ENCODE measurements at places on chromosomes 6 and 20.

DNA sequence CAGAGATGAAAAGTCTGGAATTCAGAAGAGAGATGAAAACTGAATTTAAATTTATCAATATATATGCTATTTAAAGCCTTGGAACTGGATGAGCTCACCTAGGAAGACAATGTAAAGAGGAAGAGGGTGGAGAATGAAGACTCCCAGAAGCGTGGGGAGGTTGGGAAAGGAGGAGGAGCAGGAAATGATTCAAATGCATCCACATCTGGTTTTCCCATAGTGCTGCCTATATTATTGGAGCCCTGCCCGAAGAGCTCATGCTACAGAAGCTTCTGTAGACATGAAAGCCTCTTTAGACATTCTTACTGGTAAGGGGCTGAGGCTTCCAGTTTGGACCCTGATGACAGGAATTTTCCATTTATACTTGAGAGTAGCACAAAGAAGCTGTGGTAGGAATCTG lies 19.2 kb downstream of the PDE7B start:
- DNase-seq = no peak

DNA sequence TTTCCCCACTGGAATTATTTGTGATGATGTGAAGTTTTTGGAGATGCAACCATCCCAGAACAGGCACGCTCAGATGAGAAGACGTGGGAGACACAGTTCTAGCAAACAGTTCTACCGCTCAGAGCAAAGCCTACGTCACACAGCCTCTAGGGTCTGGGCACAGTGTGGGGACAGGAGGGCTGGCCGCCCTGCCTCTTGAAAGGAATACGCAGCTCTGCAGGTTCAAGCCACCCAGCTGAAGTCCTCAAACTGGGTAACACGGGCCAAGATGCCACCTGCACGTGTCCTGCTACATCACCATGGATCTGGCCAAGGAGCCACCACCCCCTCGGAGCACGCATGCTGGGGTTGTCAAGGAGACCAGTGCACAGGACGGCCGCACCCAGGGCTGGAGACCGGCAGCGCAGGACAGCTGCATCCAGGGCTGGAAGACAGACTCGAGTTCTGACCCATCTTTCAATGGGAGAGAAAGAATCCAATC lies 75.0 kb downstream of the NOL4L start:
- no peak for DNase-seq

- no peak for DNase-seq
Observed at GRCh38 chr6:45635284-45635867, 257.6 kb upstream of the SUPT3H start.

- no peak for DNase-seq
Observed at GRCh38 chr6:15898693-15899092, 230.2 kb upstream of the MYLIP start.

GRCh38 chr6:2855061-2855519 lies 13.4 kb upstream of the SERPINB1 start:
- no peak for DNase-seq

DNA sequence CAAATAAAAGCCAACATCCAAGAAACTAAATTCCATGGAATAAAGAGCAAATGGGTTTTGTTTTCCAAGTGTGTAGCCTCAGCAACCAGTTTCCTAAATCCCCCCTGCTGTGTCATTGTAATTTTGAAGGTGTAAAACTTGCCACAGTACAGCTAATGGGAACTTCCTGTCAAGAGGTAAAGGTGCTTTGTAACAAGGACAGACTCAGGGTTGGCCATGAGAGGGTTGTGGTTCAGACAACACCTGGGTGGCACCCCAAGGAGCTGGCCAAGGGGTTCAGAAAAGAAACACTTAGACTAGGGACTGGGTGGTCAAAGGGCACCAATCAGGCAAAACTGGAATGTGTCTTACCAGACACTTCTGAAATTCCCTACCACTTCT lies 52.4 kb upstream of the LYRM2 start:
- DNase-seq = no peak

- no peak for DNase-seq
Observed at GRCh38 chr6:167426651-167427050, 101.8 kb downstream of the TTLL2 start.

GRCh38 chr6:45969026-45969425 lies 46.6 kb downstream of the CLIC5 start:
- DNase-seq = no peak

- no peak for DNase-seq
Observed at GRCh38 chr6:27040244-27041042, 207.1 kb upstream of the PRSS16 start.
